ENCODE measurements at places on chromosomes 3 and 15. TPM values are rescaled to one million over a fixed set of nuclear protein-coding genes. Genes with fewer than 3 reads are reported as not detected.

Gene TUSC7
- not detected for total RNA-seq

Gene GOLGA6L7
- not detected for total RNA-seq

DNA sequence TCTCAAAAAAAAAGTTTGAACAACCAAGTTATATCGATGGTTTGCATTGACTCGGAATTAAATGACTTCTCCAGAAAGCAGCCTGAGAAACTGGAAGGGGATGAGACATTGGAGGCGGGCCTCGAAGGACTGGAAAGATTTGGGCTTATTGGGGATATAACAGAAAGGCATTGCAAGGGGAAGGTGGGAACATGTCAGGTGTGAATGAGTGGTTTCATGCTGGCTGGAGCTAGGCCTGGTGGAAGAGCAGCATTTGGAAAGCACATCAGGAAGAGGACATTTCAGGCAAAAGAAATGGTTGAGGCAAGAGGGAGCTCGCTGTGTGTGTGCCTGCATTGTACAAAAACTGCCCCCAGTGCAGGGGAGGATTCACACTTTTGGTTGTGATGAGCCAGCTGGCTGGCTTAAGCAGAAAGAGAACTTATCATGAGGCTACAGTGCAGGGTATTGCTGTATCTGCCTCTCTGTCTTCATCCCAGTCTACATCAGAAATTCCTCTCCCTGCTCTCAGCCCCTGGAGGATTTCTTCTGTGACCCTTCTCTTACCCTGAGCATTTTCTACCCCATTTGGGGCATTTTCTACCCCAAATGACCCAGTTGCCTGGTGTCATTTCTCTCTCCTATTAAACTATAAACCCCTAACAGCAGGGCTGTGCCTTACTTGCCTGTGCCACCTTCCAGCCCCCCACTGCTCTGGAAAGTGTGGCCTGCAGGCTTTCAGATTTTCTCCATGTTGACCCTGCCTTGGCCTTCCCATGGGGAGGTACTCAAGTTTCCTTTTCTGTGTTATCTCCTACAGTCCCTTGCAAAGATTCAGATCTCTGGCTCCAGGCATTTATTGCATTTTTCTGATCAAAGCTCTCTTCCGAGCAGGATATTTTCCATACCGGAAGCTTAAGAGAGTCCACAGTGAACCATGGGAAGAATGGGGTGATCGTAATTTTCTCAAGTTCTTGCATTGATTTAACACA, 64.4 kb upstream of the FLNB start:
- DNase-seq = peak; percentile 26

DNA sequence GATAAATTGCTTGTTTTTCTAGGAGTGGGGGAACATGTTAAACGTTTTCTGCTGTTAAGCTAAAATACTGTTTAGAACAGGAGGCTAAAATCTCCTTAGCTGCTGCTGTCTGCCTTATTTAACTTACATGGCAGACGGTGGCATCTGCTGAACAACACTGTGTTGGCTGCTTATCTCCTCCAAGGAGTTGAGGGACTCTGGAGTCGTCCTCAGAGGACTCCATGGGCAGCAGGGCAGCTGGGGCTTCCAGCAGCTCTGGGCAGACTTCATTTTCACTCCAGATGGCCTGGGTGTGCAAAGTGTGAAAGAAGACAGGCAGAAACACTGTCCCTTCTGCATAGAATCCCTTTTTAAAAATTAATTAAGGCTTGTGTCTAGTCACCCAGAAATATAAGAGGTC, 52.9 kb upstream of the NUDT16 start:
- DNase-seq = no peak

DNA sequence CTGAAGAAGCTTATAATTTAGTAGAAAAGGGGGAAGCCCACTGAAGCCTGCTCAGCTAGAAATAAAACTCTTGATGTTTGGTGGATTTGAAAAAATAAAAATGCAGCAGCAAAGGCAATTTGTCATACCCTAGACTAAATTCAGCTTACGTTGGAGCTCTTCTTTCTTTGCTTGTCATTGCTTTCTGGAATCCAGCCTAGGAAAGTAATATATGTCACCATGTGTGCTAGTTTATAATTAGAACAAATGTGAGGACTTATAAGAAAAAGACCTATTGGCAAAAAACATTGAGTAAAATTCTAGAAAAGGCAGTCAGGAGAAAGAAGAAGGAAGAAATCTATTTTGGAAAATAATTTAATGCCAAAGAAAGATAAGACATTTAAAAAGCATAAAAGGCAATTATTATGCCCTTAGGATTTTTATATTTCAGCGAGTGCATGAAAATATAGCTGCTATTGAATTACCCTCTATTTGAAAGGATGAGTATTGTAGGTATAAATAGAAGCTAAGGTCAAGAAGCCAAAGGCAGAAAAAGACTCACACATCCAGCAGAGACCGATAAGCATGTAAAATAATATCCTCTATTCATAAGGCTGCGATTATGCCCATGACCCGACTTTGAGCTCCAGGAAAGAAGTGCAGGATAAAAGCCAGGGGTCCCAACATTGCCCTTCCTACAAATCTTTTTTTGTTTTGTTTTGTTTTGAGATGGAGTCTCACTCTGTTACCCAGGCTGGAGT, 10.6 kb upstream of the BTBD1 start:
- peak; percentile 22 for DNase-seq
